ENCODE measurements at places on chromosomes 2 and 18. TPM values are rescaled to one million over a fixed set of nuclear protein-coding genes. Genes with fewer than 3 reads are reported as not detected.

DNA sequence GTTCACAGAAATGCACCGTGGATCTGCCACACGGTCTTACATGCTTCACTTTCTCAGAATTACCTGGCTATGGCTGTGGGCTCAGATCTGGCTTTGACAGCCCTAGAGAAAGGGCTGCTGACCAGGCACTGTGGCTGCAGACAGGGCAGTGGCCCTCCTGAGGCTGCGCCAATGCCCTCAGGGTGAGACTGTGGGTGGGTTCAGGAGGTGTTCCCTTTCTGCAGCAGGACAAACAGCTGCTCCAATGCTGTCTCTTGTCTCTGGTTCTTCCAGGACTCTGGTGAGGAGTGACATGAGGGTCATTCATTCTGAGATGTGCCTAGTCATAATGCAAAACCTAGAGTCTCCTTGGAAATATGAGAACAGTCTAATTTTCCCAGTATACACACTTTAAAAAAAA, 90.5 kb upstream of the SMIM21 start:
- H3K4me1 ChIP-seq, result no peaks in the 10 kb centered on the region
- no peak overlapping the region for H3K27ac ChIP-seq
- no peak for DNase-seq
- no peaks in the 10 kb centered on the region for H3K36me3 ChIP-seq

- no peaks in the 10 kb centered on the region for H3K4me1 ChIP-seq
- no peaks in the 10 kb centered on the region for H3K36me3 ChIP-seq
- no peak overlapping the region for H3K4me3 ChIP-seq
- no peaks in the 10 kb centered on the region for H3K27me3 ChIP-seq
- peak; percentile 5 for DNase-seq
These were observed 41.6 kb downstream of the TDRD15 start for GRCh38 chr2:21165350-21165749.

AFF3 gene
- 0.04 TPM for total RNA-seq

AQP12A gene
- total RNA-seq, result not detected

RTTN gene
- 24.7 TPM for total RNA-seq

CSRNP3 gene
- total RNA-seq, result 8.3 TPM

Data from PC-3 (cell line).